ENCODE measurements at places on chromosomes 2 and 18.

DNA sequence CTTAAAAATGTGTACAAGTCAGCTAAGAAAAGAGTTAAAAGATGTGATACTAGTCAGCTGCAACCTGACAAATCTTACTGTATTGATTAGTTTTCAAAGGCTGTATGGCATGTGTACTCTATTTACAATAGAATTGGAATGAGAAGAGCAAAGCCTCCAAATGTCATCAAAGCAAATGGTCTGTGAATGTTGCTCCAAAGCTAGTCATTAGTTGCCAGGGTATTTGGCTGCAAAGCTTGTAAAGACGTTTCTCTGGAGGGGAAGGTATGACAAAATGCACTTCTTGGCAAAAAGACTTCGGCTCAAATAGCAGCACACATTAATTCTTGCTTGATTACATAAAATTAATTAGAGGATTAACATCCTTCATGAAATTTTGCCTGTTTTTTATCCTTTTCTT lies 59.3 kb downstream of the ETAA1 start:
- DNase-seq = no peak

- no peak for DNase-seq
Measured at GRCh38 chr2:195029804-195030654, 627.0 kb upstream of the SLC39A10 start.

GRCh38 chr2:27891673-27892105 lies 1.2 kb downstream of the BABAM2 start:
- DNase-seq = no peak

- DNase-seq = no peak
Measured at GRCh38 chr2:10389573-10389972, 58.6 kb downstream of the ODC1 start.

DNA sequence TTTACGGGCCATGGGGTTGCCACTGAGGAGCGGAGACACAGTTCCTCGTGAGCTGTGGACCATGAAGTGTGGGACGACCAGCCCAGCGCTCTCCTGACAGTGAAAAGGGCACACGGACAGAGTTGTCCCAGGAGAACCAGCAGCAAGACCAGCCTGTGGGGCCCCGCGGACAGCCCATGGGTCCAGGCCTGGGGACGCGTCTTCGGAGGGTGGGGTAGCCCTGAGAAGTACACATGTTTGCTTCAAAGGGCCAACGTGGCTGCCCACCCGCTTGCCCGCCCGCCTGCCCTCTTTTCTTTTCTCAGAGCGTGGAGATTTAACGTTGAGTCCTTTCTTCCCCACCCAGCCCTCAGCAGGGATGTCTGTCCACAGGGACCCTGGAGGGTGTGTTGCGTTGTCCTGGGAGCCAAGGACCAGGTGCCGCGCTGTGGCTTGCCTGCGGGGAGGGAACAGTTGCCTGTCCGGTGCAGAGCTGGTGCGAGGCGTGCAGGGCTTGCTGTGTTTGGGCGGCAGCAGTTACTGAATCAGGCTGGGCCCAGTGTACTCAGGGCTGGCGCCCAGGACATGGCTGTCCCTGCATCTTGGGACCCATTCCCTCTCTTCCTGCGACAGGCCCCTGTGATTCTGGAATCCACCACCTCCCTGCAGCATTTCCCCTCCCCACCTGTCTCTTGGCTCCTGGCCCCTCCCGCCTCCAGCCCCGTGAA lies 120.1 kb upstream of the HDAC4 start:
- no peak for DNase-seq

DNA sequence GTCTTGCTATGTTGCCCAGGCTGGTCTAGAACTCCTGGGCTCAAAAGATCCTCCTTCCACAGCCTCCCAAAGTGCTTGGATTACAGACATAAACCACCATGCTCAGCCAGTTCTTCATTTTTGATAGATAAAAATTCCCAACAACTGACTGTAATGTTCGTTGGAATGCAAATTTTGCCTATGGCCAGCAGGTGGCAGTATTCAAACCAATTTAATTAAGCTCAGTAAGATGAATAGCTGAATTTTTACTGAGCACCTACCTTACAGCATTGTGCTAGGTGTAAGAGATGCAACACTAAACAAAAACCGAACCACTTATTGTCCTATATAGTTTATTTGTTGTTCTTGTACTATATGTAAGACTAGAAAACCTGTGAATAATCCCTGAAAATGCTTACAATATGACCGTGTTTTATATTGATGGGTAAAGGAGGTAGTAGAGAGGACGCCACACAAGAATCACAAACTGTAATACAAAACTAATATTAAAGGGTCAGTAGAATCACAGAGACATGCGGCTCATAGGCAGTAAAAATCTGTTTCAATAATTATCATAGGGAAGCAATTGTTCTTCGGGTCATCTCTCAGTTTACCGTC lies 8.2 kb upstream of the TMEM182 start:
- no peak for DNase-seq

- DNase-seq = no peak
Measured at GRCh38 chr2:233267516-233268245, 16.2 kb downstream of the ATG16L1 start.

DNA sequence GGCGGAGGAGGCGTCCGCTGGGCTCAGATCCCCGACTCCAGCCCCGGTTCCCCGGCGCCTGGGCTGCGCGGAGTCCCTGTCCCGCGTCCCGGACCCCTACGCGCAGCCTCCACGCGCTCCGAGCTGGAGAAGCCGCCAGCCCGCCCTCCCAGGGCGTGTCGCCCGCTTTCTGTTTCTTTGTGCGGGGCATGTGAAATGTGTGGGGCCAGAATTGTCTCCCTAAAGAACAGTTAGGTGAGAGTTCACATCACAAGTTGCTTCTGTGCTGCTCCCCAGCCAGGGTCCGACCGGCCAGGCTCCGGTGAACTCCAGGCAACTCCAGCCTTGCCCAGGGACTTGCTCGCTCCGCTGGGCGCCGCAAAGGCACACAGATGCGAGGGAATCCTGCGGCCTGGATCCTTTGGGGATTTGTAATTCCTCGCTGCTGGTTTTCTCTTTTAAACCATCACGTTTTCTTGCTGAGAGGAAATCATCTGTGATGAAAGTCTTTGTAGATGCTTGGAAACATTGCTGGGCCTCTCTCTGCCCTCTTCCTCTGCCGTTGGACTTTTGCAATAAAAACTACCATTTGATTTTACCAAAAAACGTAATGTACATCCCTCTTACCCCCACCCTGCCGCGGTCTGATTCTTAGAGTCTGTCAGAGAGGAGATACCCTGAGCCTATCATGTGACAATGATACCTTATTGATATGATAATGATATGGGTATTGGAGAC lies 631 bp downstream of the GYPC start:
- DNase-seq = no peak

DNA sequence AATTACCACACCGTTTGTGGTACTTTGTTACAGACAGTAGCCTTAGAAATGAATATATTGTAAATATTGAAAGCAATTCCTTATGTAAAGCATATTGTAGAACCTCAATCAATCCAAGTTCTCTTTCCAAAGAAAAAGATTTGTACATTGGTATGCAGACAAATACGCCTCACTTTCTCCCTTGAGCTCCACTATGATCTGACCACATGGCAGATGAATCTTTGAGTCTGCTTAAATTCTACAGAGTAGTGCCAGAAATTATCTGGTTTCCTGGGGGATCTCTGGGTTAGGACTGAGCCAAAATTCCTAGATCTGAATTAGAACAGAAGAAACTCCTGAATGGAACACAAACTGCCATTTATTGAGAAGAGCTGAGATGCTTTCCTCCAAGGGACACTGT lies 99.0 kb downstream of the CPO start:
- no peak for DNase-seq

GRCh38 chr2:29278966-29279365 lies 163.8 kb downstream of the CLIP4 start:
- DNase-seq = no peak

- DNase-seq = no peak
Measured at GRCh38 chr18:24754583-24755253, 294.3 kb downstream of the HRH4 start.

GRCh38 chr18:59760619-59761600 lies 63.7 kb upstream of the CCBE1 start:
- DNase-seq = no peak

GRCh38 chr2:178088774-178089270 lies 16.2 kb upstream of the PDE11A start:
- no peak for DNase-seq

- DNase-seq = peak; percentile 10
Measured at GRCh38 chr18:75439348-75439747, 11.8 kb upstream of the SMIM21 start.

DNA sequence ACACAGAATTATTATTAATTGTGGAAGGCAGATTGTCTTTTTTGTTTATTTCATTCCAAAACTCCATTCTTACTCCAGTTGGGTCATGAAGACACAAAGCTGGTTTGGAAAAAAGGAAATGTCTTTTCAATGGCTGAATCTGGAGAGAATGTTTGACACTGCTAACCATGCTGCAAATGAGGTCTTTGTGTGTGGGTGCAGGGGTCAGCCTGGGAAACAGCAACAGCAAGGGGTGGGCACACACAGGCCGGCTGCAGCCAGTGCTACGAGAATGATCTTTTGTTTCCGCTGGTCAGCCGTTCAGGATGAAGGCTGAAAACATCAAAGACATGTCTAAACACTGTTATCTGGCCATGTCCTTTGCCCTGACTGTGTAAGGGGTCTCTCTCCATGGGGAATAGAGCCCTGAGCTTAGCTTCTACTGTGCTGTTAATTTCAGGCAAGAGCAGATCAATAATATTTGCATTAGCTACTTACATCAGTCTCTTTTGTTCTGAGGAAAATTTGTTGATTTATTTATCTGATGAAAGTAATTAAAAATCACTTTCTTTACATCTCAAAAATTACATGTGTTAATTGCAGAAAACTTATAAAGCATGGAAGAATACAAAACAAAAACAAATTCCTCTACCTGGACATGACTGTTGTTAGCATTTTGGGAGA lies 33.3 kb upstream of the E2F6 start:
- no peak for DNase-seq

- no peak for DNase-seq
Measured at GRCh38 chr2:68125821-68126220, 31.9 kb upstream of the PNO1 start.

All from NCI-H524 treated with DMSO at 0.1 percent for 48 hours (cell line).